ENCODE measurements at places on chromosomes 2 and 18.

GRCh38 chr2:207871911-207872310 lies 102.2 kb upstream of the FZD5 start:
- peaks cover 2% of the 10 kb centered on the region for H3K4me1 ChIP-seq
- no peaks in the 10 kb centered on the region for H3K36me3 ChIP-seq
- no peak for DNase-seq
- no peak overlapping the region for H3K27ac ChIP-seq

- H3K4me1 ChIP-seq = peaks cover 3% of the 10 kb centered on the region
Measured at GRCh38 chr2:38835990-38836389, 39.7 kb downstream of the DHX57 start.

GRCh38 chr2:11711751-11712150 lies 34.7 kb upstream of the LPIN1 start:
- H3K27me3 ChIP-seq = peaks cover 1% of the 10 kb centered on the region
- H3K36me3 ChIP-seq = no peaks in the 10 kb centered on the region
- peaks cover 3% of the 10 kb centered on the region for H3K4me1 ChIP-seq
- H3K4me3 ChIP-seq = no peak overlapping the region
- H3K27ac ChIP-seq = no peak overlapping the region

DNA sequence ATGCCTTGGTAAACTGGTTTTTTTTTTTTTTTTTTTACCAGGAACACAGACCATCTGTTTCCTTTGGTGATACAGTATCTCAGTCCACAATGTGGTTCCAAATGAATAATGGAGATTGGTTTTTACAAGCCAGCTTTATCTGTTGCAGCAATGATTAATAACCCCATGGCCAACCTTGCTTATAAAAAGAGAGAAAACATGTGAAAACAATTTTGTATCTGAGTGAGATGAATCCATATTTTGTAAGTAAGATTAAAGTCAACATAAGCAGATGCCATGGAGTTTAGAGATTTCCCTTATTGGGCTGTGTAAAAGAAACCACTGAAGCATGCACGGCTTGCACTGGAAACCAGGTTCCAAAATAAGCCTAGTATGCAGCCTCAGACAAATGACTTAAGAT lies 108.6 kb upstream of the CNTNAP5 start:
- DNase-seq = no peak
- no peak overlapping the region for H3K4me3 ChIP-seq
- H3K36me3 ChIP-seq = peaks cover 1% of the 10 kb centered on the region
- no peak overlapping the region for H3K27ac ChIP-seq
- H3K27me3 ChIP-seq = no peaks in the 10 kb centered on the region

DNA sequence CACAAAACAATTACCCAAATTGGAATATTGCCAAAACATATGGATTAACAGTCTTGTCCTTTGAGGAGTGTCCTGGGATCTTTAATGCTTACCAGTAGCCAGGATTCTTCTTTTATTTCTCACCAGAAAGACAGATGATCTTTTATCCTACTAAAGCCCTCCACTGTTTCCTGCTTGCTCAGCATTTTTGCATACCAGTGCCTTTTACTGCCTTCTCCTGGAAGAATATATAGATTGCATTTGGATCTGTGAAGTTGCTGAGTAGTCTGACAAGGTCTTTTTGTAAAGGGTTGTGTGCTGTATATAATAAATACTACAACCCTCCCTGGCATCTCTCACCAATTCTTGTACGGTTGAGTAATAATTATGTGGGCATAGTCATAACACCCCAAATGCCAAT lies 652.2 kb downstream of the LRRTM4 start:
- H3K27me3 ChIP-seq = no peaks in the 10 kb centered on the region
- H3K4me1 ChIP-seq = no peaks in the 10 kb centered on the region
- H3K4me3 ChIP-seq = no peak overlapping the region
- no peak for DNase-seq

DNA sequence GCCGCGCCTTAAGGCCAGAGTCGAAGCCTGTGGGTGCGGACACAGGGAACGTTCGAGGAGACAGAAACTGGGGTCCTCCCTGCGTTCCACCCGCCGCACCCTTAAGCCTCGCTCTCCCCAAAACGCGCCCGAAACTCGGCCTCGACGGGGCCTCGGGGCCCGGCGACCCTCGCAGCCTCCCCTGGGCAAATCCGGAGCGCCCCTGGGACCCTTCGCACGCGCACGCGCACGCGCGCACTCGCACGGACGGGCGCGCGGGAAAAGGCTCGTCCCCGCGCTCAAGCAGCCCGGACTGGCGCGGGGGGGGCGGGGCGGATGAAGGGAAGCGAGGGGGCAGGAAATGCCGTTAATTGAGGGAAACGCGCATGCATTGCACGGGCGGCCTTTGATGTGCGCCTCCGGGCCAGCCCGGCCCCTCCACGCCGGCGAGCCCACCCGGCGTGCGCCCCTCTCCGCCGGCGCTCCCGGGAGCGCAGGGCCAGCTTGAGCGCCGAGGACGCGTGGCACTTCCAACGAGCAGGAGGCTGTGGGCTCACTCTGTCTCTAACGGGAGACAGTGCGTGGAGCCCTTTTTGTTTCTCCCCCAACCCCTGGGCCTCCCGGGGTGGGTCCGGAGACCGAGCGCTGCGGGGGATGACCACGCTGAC lies 5.4 kb upstream of the SALL3 start:
- H3K4me1 ChIP-seq = peaks cover 10% of the 10 kb centered on the region
- H3K27me3 ChIP-seq = peaks cover 75% of the 10 kb centered on the region
- no peak overlapping the region for H3K4me3 ChIP-seq
- DNase-seq = no peak
- H3K36me3 ChIP-seq = peaks cover 4% of the 10 kb centered on the region

DNA sequence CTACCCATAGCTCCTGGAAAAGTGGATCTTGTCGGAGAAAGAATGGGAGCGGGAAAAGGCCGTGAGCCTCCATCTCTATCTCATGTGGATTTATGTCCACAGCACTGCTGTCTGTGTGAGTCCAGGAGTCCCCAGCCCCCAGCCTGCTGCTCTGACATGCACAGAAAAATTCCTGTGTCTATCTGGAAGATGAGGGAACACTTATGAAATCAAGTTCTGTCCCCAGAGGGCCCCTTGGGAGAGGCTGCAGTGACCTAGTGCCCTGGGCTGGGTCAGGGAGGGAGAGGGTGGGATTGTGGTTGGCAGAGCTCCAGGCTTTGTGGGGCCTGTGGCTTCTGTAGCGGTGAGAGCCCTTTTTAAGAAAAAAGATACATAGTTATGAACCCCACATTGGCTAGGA lies 37.6 kb downstream of the HJURP start:
- H3K36me3 ChIP-seq = no peaks in the 10 kb centered on the region
- no peak for DNase-seq
- no peaks in the 10 kb centered on the region for H3K4me1 ChIP-seq

DNA sequence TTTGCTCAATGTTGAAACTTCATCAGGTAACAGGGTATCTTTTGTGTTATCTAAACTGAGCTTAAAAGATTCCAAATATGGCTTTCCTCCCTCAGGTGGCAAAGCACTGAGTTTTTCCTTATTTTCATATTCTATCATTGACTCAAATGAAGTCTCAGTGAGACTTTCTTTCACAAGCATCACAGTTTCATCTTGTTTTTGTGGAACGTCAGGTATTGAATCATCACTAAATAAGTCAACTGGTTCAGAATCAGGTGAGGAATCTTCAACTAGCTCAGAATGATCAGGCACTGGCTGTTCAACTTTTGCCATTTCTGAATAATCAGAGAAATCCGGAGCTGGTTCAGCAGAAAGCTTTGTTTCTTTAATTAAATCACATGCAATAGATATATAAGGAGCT lies 24.6 kb downstream of the RTN4 start:
- H3K4me1 ChIP-seq = peaks cover 12% of the 10 kb centered on the region
- no peak for DNase-seq
- no peak overlapping the region for H3K27ac ChIP-seq
- H3K27me3 ChIP-seq = no peaks in the 10 kb centered on the region

DNA sequence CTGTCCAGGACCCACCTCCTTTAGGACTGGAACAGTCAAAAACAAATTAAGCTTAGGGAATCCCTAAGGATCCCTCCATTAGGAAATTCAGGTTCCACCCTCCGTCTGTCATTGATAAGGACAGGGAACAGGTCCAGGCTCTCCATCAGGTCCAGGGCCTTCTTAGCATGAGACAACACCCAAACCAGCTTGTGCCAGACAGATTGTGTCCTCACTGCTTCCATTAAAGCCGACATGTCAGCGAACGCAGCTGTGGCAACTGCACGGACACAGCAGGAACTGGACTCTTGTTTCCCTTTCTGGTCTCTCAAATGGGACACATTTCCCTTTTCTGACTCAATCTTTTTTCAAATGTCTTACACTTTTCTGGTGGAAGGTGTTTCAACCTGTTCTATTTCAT lies 81.4 kb downstream of the BCL11A start:
- peaks cover 2% of the 10 kb centered on the region for H3K36me3 ChIP-seq
- no peak for DNase-seq
- H3K27me3 ChIP-seq = no peaks in the 10 kb centered on the region
- no peak overlapping the region for H3K4me3 ChIP-seq
- peaks cover 4% of the 10 kb centered on the region for H3K4me1 ChIP-seq

GRCh38 chr18:24259869-24260641 lies 121.2 kb downstream of the CABYR start:
- no peaks in the 10 kb centered on the region for H3K36me3 ChIP-seq
- no peak overlapping the region for H3K4me3 ChIP-seq
- H3K4me1 ChIP-seq = no peaks in the 10 kb centered on the region

DNA sequence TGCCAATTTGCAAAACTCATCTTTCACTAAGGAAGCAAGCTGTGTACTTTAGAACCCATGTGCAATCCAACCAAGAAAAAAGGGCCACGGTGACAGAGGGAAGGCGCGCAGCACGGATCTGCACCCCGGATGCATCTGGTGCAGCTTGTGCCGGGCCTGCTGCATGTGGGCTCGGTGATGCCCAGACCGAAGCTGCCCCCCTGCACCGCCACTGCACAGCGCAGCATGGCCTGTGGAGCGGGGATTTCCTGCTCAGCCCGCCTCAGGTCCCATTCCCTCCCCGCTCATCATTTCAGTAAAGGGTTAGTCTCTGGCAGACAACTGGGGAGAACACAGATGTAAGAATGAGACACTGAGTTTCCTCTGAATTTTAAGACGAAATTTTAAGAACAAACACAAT lies 43.0 kb downstream of the MC2R start:
- no peak overlapping the region for H3K4me3 ChIP-seq
- H3K4me1 ChIP-seq = no peaks in the 10 kb centered on the region
- no peak for DNase-seq
